T-cell (primary cell): ENCODE measurements at places on chromosomes 16 and 17. TPM values are rescaled to one million over a fixed set of nuclear protein-coding genes. Genes with fewer than 3 reads are reported as not detected.

Gene KRTAP3-2
- not detected for total RNA-seq

Gene ZNF18
- 14.7 TPM for total RNA-seq

Gene SLC9A5
- 2.3 TPM for total RNA-seq

Gene ST6GALNAC1
- total RNA-seq = 20.5 TPM

Gene LLGL2
- total RNA-seq = 64.8 TPM

- H3K27ac ChIP-seq = no peak overlapping the region
- H3K4me3 ChIP-seq = no peak overlapping the region
- no peak for DNase-seq
- H3K27me3 ChIP-seq = no peaks in the 10 kb centered on the region
- H3K4me1 ChIP-seq = no peaks in the 10 kb centered on the region
Measured at GRCh38 chr16:72536723-72537435, 364.9 kb upstream of the PMFBP1 start.

DNA sequence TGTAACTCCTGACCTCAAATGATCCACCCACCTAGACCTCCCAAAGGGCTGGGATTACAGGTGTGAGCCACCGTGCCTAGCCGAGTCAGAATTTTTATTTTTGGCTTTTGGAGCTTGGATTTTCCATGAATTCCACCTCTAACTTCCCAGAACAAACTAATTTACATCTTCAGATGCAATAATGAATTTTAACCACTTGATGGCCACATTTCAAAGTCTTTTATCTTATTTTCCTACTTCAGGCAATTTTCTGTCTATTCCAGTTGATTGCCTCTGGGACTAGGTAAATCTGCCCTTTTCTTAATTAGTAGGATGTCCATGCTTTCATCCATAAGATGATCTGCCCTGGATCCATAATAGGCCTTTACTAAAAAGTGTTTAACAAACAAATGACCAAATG is 156.4 kb upstream of the ANKFN1 start:
- no peaks in the 10 kb centered on the region for H3K36me3 ChIP-seq
- H3K27ac ChIP-seq = no peak overlapping the region
- H3K4me1 ChIP-seq = peaks cover 2% of the 10 kb centered on the region
- H3K27me3 ChIP-seq = no peaks in the 10 kb centered on the region

GRCh38 chr17:27760069-27760885 is 40.1 kb downstream of the NOS2 start:
- DNase-seq = peak; percentile 58
- H3K36me3 ChIP-seq = no peaks in the 10 kb centered on the region
- no peak overlapping the region for H3K4me3 ChIP-seq
- no peak overlapping the region for H3K27ac ChIP-seq
- H3K4me1 ChIP-seq = no peaks in the 10 kb centered on the region

DNA sequence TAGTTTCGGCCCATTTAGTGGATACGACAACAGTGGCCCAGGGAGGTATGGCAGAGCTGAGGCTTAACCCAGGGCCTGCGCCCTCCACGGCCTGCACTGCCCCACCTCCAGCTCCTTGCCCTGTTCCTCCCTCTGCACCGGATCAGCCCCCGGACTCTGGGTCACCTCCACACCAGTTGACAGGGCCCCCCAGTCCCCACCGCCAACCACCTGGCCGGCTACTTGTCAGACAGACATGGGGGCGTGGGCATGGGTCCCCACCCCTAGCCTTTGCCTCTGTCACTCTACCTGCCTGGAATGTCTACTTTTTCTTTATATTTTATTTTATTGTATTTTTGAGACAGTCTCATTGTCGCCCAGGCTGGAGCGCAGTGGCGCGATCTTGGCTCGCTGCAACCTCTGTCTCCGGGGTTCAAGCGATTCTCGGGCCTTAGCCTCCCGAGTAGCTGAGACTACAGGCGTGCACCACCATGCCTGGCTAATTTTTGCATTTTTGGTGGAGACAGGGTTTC is 3.0 kb upstream of the ACTG1 start:
- peak overlapping the region; percentile 78 for H3K27ac ChIP-seq
- peak overlapping the region; percentile 66 for H3K4me3 ChIP-seq
- H3K4me1 ChIP-seq = peaks cover 80% of the 10 kb centered on the region
- H3K36me3 ChIP-seq = peaks cover 17% of the 10 kb centered on the region
- peaks cover 4% of the 10 kb centered on the region for H3K27me3 ChIP-seq

DNA sequence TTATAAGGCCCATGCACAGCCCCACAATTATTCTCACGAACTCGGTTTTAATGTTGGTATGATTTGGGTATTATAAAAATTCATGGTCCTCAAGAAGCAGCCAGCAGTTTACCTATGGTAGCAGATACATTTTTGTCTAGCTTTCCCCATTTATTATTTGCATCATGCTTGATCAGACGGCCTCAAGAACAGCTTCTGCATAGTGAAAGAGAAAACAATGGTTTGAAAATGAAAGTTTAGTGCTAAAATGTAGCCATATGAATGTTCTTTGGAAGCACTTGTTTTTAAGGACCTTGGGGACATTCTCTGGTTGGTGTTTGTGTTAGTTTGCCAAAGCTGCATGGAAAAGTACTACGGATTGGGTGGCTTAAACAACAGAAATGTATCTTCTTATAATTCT is 72.4 kb upstream of the CPHXL start:
- H3K4me3 ChIP-seq = no peak overlapping the region
- H3K36me3 ChIP-seq = no peaks in the 10 kb centered on the region
- H3K4me1 ChIP-seq = no peaks in the 10 kb centered on the region
- no peak overlapping the region for H3K27ac ChIP-seq
- no peak for DNase-seq

- no peaks in the 10 kb centered on the region for H3K4me1 ChIP-seq
- no peak overlapping the region for H3K27ac ChIP-seq
Measured at GRCh38 chr16:14572535-14572934, 57.5 kb downstream of the PARN start.

GRCh38 chr16:55912022-55912421 is 36.8 kb upstream of the CES5A start:
- DNase-seq = no peak
- H3K27me3 ChIP-seq = no peaks in the 10 kb centered on the region
- no peak overlapping the region for H3K4me3 ChIP-seq
- H3K27ac ChIP-seq = no peak overlapping the region
- H3K4me1 ChIP-seq = no peaks in the 10 kb centered on the region

- no peak overlapping the region for H3K27ac ChIP-seq
- H3K27me3 ChIP-seq = peaks cover 3% of the 10 kb centered on the region
- no peak for DNase-seq
- no peak overlapping the region for H3K4me3 ChIP-seq
- H3K4me1 ChIP-seq = no peaks in the 10 kb centered on the region
Measured at GRCh38 chr17:49015179-49015923, 18.2 kb downstream of the IGF2BP1 start.

DNA sequence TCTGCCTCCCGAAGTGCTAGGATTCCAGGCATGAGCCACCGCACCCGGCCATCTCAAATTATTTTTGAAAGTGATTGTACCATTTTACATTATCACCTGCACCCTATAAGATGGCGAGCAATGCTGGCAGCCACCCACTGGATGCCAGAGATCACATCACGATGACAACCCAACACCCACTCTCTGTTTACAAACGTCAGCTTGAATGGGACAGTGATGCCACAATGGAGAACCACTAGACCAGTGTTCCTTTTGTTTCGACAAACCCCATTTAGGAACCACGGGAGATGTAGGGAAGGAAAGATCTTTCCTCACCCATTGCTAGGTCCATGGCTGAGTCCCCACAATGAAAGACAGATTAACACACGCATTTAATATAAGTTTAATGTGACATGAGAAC is 20.1 kb upstream of the HAPSTR1 start:
- H3K4me1 ChIP-seq = no peaks in the 10 kb centered on the region
- no peak overlapping the region for H3K27ac ChIP-seq
- DNase-seq = no peak
- H3K36me3 ChIP-seq = no peaks in the 10 kb centered on the region
- no peak overlapping the region for H3K4me3 ChIP-seq
